ENCODE measurements at places on chromosomes 6 and 20. TPM values are rescaled to one million over a fixed set of nuclear protein-coding genes. Genes with fewer than 3 reads are reported as not detected.

DNA sequence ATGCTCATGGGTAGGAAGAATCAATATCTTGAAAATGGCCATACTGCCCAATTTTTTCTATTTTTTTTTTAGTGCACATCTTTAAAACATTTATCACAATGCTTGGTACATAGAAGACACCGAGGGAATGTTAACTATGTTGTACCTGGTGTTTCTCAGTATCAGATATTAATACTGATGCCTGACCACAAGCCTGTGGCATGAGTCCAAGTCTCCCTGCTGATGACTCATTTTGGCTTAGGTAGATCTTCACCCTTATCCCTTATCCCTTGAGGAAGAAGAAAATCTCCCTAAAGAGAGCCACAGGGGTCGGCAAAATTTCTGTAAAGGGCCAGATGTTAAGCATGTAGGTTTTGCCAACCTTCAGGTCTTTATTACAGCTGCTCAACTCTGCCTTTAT, 14.5 kb downstream of the CD109 start:
- no peak for DNase-seq

DNA sequence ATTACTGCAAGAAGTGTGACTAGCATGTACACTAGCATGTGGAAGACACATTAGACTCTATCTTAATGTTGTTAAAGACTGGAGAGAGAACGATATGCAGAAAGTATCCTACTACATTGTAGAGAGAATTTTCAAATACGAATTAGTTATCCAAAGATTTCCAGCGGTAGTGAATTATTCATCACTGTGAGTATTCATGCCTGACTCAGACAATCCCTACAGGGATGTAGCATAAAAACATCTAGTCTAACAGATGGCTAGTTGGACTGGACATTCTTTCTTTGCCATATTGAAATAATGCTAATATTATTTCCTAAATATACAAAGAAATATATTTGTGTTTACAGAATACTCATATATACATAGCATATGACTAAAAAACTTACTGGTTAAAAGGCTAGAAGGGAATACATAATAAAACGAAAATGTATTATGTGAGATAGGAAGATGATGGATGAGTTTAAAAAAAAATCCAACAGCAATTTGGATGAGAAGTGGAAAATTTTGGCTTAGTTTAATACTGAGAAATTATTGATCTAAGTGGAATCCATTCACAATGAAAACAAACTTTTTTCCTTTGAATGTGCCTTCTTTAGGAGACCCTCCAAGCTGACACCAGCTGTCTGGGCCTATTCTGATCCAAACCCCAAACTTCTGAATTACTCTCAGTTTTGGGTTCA, 580.7 kb downstream of the RFPL4B start:
- DNase-seq: no peak

The SLC23A2 gene
- 32.8 TPM for total RNA-seq

The MYH7B gene
- 4.7 TPM for total RNA-seq

The ASF1A gene
- total RNA-seq: 6.8 TPM
